Stimulated activated CD4-positive, alpha-beta T cell treated with anti-CD3 and anti-CD28 coated beads, TNF-alpha, amount 100 ng/mL, for 24 hours (primary cell): ENCODE measurements at places on chromosomes 2 and 18.

GRCh38 chr2:195662138-195662537 is 5.1 kb downstream of the SLC39A10 start:
- DNase-seq, result no peak

DNA sequence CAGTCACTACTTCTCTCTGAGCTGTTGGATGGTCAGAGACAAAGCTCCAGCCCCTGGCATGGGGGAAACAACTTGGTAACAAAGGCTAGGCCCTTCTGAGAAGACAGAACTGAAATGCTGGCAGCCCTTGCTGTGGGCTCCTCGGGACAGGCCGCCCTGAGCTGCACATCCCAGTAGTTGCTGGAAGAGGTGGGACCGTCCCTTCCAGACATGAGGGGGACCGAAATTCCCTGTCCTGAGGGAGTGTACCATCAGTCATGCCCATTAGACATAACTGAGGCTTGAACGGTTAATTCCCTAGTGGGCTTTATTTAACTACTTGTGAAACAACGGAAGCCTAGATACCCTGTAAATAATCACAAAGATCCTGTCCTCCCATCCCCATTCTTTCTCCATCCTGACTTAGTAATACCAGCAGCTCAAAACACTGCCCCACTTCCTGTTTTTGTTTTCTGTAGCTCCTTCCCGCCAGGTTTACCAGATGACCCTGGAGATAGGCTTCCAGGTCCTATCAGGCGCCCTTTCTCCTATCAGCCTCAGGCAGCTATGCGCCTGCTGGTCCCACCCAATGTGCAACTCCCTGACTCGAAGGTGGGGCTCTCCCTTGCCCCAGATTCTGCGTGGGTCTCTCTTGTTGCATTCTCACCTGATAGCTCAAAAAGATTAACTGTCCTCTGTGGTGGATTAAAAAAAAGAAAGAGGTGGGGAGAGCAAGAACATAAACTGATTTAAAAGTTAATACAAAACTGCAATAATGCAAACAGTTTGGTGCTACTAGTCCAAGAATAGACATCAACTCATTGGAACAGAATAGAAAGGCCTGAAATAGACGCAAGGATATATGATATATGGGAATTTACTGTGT is 37.0 kb upstream of the NT5DC4 start:
- DNase-seq, result no peak

GRCh38 chr2:207970147-207970825 is 55.0 kb downstream of the PLEKHM3 start:
- no peak for DNase-seq

- DNase-seq, result no peak
Measured at GRCh38 chr2:226874749-226875148, 38.9 kb downstream of the RHBDD1 start.

DNA sequence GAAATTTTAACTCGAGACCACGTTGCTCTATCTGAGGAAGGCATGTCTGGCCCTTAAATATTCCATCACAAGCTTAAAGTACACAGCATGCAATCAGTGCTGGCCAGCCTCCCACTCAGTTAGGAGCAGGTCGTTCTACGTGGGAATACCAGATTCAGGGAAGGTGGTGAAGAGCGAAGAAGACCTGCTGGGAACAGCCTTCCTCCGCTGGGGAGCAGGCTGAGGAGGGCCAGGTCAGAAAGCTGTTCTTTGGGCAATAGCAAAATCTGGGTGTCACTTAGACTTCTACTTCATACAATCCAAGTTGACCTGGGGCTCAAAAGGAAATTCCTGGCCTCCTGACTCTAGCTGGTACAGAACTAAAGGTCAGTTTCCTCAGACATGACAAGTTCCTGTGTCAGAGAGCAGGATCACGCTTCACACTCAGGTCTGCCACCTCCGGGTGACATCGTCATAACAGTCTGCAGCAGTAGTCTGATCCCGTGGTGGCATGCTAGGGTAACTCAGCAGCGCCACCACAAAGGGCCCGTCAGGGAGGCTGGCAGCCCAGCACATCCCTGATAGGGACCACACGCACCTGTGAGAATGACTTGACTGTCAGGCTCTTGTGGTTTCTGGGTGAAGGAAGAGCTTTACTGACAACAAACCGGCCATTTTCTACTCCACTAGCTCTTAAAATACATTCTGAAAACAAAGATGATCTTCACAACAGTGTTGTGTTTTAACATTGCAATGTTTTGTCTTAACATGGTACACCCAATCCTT is 35.2 kb upstream of the NAPG start:
- peak; percentile 59 for DNase-seq

DNA sequence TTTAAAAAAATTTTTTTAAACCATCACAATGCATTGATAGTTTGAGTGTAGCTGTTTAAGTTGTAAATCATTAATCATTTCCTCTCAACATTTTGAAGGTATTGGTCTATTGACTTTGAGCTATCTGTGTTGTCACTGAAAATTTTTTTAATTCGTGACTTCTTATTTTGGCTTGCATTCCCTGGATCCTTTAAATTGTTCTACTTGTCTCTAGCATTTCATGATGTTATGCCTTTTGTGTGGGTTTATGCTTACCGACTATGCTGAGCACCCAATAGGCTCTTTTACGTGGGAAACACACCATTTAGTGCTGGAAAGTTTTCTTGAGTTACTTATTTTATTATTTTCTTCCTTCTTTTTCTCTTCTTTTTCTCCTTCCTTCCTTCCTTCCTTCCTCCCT is 31.2 kb upstream of the NXPH2 start:
- no peak for DNase-seq

DNA sequence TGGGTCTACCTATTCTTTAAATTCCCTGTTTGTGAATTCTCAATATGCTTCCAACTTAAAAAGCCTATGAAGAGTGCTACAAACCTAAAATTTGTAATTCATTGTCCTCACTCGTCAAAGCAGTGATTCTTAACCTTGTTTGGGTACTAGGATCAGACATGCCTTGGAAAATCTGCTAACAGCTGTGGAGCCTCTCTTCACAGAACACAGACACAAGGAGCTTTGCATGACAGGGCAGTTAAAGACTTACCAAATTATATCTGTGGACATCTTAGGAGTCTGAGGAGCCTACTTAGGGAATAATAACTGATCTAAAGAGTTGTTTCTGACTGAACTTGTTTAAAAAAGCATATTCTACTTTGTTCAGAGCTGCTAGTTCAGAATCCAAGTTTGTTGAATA is 38.1 kb downstream of the TMEM87B start:
- DNase-seq, result no peak

- no peak for DNase-seq
Measured at GRCh38 chr2:224869601-224870233, 153.6 kb upstream of the CCDC195 start.

DNA sequence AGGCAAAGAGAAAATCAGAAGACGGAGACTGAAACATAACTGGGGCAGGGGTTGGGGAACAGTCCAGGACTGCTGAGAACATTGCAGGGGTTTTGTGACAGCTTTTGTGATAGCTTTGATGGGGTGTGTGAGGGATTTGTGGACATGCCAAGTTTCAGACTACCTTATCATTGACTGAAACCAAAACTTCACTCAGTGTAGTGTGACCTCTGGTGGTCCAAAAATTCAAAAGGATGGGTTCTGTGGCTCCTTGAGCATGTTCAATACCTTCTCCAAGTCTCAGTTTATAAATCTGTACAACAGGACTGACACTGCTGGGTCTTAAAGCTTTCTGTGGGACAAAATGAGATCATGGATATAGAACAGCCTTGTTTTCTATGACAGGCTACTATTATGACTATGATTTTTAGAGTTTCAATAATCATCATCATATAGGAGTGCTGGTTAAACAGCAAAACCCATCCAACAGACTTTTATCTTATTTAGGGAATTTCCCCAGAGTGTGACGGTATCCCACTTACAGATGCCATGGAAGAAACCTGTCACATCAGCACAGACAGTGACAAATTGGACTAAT is 259.2 kb upstream of the SLC14A2 start:
- DNase-seq, result no peak

DNA sequence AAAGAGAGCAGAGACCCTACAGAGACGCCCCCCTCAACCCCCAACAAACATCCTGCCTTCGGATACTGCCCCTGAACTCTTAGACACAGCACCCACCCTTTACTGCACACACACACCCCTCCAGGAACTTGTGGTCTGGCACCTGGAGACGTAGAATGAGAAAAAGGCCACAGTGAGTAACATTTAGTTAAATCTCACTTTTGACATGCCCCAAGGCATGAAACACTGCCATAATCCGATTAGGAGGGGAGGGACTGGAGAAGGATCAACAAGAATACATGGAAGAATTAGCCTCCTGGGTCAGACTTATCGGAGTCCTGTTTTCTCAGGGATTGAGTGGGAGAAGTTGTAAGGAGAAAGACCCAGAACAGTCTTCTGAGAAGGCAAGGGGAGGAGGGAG is 4.1 kb downstream of the CDK5R2 start:
- DNase-seq, result no peak
